ENCODE measurements at places on chromosomes 1 and 21.

DNA sequence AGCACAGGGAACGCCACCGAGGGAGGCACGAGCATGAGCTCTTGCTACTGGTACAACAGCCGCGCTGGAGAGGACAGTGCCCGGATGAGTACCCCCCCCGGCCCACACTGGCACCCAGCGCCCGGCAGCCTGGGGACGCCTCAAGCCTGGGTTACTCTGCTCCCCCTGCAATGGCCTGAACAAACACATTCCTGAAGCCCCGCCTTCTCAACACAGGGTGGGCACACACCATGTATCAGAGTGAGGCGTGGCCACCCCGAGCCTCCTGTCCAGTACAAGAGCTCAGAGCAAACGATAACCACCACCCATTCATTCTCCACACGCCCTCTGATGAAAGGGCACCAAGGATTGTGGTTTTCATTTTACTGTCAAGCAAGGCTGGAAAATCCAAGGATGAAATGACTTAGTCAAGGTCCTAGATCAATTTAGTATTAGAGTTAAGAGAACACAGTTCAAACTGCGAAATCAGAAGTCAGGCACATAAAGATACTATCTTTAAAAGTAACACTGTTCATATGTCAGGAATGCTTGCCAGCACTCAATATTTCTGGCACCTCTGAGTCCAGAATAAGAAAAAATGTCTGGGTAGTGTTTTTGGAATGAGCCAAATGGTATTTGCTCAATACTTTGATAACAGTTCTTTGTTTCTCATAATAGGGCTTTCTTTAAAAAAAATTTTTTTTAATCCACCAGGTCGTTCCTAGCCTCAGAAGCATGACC, 22.0 kb downstream of the UBE2G2 start:
- no peaks in the 10 kb centered on the region for H3K27me3 ChIP-seq
- no peak overlapping the region for H3K27ac ChIP-seq
- peaks cover 25% of the 10 kb centered on the region for H3K4me1 ChIP-seq
- peak; percentile 44 for DNase-seq
- H3K4me3 ChIP-seq, result no peak overlapping the region
- H3K36me3 ChIP-seq, result peaks cover 24% of the 10 kb centered on the region

GRCh38 chr1:55724551-55725325, 509.6 kb upstream of the USP24 start:
- DNase-seq, result no peak
- peaks cover 7% of the 10 kb centered on the region for H3K4me1 ChIP-seq
- H3K36me3 ChIP-seq, result no peaks in the 10 kb centered on the region
- H3K4me3 ChIP-seq, result no peak overlapping the region
- no peaks in the 10 kb centered on the region for H3K27me3 ChIP-seq

- no peak overlapping the region for H3K27ac ChIP-seq
- H3K27me3 ChIP-seq, result no peaks in the 10 kb centered on the region
- H3K4me1 ChIP-seq, result no peaks in the 10 kb centered on the region
- no peak for DNase-seq
Observed at GRCh38 chr1:214476986-214477870, 74.2 kb downstream of the PTPN14 start.

GRCh38 chr1:170562646-170563338, 30.8 kb downstream of the GORAB start:
- DNase-seq, result peak; percentile 78
- no peak overlapping the region for H3K4me3 ChIP-seq
- no peaks in the 10 kb centered on the region for H3K4me1 ChIP-seq
- H3K36me3 ChIP-seq, result no peaks in the 10 kb centered on the region
- H3K27me3 ChIP-seq, result no peaks in the 10 kb centered on the region
- peak overlapping the region; percentile 48 for H3K27ac ChIP-seq

DNA sequence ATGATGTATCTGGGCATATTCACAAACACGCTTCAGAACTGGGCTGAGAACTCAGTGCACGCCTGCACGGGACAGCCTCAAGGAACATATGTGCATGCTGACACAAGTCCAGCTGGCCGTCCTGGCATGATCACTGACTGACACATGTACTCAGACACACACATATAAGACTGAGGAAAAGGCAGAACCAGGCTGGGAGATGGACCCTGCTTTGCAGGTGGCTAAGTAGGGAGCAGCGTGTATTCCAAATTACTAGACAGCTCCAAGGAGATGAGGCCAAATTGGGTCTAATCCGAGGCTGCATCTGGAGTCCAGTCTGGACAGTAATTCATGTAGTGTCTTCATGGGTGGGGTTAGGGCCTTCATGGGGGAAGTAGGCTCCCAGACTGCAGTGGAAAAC, 41.4 kb upstream of the GJB5 start:
- no peaks in the 10 kb centered on the region for H3K4me1 ChIP-seq
- H3K27ac ChIP-seq, result no peak overlapping the region
- no peak for DNase-seq
- no peaks in the 10 kb centered on the region for H3K36me3 ChIP-seq

Measured in right atrium auricular region (tissue), 2 donors.